ENCODE measurements at places on chromosomes 3 and 15. TPM values are rescaled to one million over a fixed set of nuclear protein-coding genes. Genes with fewer than 3 reads are reported as not detected.
A peak's percentile ranks its signal among the peaks of the same experiment; 100 is the strongest.

CELSR3 gene
- 0.22 TPM for total RNA-seq

P3H2 gene
- 17.7 TPM for total RNA-seq

DNA sequence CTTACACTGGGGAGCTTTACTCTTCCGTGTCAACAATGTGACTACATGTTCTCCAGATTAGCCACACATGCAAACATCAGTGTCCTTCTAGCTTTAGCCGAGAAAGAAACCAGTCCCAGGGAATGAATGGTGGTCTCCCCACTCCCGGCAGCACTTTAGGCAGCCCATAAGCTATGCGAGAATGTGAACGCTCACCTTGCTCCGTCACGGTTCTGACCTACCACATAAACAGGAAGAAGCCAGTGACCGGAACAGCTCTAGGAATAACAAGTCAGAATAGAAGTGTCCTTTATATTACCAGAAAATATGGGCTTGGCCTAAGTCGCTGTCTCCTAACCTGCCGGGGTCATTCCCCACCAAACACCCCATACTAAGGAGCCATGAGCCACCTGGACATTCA, 98.0 kb upstream of the ABHD17C start:
- DNase-seq = peak; percentile 36

DNA sequence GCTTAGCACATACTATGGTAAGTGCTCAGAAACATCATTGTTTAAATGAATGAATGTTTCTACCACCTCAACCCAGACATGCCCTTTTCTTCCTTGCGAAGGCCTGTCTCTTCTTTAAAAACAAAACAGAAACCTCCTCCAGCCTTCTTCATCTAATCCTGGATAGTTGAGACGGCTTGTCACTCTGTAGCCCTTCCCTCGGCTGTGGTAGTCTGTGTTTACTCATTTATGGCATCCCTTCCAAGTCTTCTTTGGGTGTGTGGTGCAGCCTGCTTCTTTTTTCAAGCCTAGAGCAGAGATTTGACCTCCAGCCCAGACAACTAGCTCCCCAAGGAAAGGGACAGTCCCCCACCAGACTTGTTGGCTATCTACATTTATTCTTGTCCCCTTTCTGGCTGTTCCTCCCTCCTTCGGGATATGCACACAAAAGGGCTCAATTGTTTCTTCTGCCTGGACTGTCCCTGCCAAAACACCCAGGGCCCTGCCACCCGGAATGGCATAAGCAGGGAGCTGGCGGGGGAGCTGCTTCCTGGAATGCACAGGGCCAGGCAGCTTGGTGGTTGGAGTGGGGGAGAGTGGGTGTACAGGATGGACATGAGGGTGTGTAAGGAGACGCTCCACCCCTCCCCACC, 67.8 kb downstream of the ITGA11 start:
- peak; percentile 81 for DNase-seq

GRCh38 chr15:71997691-71998090, 120.3 kb downstream of the MYO9A start:
- no peak for DNase-seq

- DNase-seq = no peak
Observed at GRCh38 chr3:50623840-50624474, 7.0 kb downstream of the MAPKAPK3 start.

DNA sequence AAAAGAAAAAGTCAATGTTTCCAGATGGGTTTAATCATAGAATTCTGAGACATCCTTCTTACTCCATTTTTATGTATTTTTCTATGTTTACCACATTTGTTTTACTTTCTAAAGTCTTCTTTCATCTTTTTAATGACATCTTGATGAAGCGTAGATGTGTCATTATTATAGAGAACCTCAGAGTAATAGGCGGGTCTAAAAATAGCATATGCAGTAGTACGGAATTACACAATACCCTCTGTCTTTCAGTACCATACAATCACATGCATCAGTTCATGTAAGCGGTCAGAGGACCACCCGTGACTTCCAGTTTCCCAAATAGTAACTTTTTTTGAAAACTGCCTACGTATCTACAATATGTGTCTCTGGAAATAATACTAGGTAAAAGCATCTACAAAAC, 224.0 kb downstream of the PLOD2 start:
- DNase-seq = no peak

- no peak for DNase-seq
Observed at GRCh38 chr15:38605744-38606143, 41.1 kb upstream of the RASGRP1 start.
